ENCODE measurements at places on chromosomes 1 and 21.
A peak's percentile ranks its signal among the peaks of the same experiment; 100 is the strongest.

DNA sequence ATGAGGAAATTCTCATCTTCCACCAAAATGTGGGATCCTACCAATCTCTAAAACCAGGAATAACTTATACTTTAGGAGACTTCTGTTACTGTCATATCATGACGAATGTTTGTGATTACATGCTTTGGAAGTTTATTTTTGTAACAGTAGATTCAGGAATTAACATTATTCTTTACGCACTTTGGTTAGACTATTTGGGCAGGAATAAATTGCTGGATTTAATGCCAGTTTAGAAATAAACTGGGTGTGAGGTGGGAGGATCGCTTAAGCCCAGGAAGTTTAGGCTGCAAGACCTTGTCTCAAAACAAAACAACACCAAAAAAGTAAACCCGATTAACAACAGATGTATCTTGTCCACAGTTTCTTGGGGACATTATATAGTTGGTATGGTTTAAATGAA is 52.1 kb downstream of the MIGA1 start:
- no peak for DNase-seq

- DNase-seq: no peak
Measured at GRCh38 chr1:244221991-244222390, 170.9 kb downstream of the ZBTB18 start.

GRCh38 chr1:28915031-28915895 is 894 bp downstream of the EPB41 start:
- peak; percentile 59 for DNase-seq

GRCh38 chr1:170305777-170306512 is 160.2 kb downstream of the NTMT2 start:
- no peak for DNase-seq

GRCh38 chr1:86861424-86861823 is 52.5 kb downstream of the SELENOF start:
- no peak for DNase-seq

GRCh38 chr1:41875487-41875886 is 43.2 kb downstream of the HIVEP3 start:
- no peak for DNase-seq

- DNase-seq: peak; percentile 33
Measured at GRCh38 chr1:55055084-55055882, 15.9 kb downstream of the PCSK9 start.

DNA sequence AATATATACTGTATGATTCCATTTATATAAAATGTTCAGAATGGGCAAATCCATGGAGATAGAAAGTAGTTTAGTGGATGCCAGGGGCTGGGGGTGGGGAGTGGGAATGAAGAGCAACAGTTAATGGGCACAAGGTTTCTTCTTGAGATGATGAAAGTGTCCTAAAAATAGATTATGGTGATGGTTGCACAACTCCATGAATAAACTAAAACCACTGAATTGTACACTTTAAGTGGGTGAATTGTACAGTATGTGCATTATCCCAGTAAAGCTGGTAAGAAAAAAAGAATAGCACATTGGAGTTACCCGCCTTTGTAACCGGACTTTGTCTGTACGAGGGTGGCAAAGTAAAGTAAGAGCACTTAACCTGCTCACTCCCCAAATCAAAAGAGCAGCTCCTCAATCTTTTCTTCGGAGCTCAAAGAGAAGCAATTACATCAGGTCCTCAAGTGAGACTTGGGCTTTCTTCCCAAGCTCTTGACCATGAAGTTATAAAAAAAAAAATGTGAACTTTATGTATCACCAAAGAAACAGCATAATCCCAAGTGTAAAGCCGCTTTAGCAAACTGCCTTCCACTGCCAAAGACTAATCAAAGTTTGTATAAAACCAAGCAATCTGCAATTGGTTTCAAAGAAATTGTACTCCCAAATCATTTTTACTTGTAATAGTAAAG is 32.1 kb downstream of the ALDH9A1 start:
- peak; percentile 8 for DNase-seq

- no peak for DNase-seq
Measured at GRCh38 chr1:109722908-109723691, 11.0 kb downstream of the GSTM5 start.

- DNase-seq: no peak
Measured at GRCh38 chr21:38499296-38499695, 1.0 kb upstream of the ERG start.

Data from epithelial cell of esophagus (primary cell).